Right ventricle myocardium superior (tissue), 1 donor: ENCODE measurements at places on chromosomes 12 and 14. TPM values are rescaled to one million over a fixed set of nuclear protein-coding genes. Genes with fewer than 3 reads are reported as not detected.

GRCh38 chr14:34507459-34507858 is 32.0 kb downstream of the EAPP start:
- DNase-seq, result no peak

The CCDC77 gene
- 2.1 TPM for total RNA-seq

GRCh38 chr12:19938031-19938430 is 430.3 kb upstream of the PDE3A start:
- DNase-seq, result no peak

DNA sequence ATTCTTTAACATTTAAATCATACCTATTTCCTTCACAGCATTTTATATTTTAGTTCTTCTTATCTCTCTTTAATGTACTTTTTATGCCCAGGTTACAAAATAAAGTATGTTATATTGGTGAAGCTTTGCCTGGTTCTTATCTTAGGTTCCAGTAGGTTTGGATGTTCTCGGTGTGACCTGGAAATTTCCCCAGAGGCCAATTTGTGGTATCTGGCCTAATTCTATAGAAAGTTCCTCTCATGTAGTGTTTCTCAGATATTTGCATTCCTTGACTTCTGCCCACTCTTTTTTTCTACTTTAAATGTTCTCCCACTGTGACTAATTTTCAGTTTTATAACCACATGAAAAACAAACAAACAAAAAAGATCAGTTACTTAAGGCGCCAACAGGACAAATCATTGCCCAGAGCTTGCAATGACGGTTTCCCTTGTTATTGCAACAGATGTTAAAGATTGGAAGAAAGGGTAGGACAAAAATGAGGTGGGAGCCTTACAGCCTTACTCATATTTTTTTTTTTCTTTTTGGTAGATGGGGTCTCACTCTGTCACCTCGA is 41.2 kb upstream of the PPM1H start:
- DNase-seq, result no peak

GRCh38 chr14:104602933-104603325 is 1.6 kb downstream of the TMEM179 start:
- no peak for DNase-seq

GRCh38 chr12:90029317-90029716 is 320.7 kb upstream of the ATP2B1 start:
- DNase-seq, result no peak

The RILPL1 gene
- 92.4 TPM for total RNA-seq

DNA sequence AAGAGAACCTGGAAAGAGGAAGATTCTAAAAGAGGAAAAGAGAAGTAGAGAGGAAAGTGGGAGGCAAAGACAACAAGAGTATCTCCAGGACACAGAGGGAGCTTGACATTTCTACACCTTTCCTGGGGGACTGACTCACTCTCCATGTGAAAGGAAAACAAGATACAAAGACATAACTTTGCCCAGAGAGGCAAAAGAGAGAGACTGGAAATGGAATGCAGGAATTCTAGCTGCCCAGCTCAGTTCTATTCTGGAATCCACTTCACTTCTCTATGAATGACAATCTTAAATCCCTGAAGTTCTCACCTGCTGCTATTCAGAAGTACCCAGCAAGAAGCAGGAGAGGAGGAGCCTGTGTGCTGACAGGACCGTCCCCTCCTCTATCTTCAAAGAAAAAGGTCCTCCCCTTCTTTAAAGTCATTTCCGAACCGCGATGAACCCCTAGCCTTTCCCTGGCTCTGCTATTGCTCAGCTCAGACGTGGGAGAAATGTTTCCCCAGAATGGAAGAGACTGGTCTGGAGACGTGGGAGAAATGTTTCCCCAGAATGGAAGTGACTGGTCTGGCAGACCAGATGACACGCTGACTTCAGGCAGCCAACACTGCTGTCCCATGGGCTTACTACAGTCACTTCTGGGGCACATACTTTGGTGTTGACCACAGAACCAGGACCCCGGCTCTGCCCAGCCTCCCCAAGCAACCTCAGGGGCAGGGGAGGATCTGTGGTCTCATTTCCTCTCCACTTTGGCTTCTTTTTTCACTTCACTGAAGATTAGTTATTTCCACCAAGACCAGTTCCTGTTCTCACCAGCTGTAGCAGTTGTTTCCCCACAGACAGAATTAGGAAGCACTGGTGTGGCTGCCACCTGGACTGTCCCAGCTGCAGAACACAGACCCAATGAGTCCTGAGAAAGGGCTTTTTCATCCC is 8.3 kb downstream of the FMNL3 start:
- peak; percentile 55 for DNase-seq

- no peak for DNase-seq
Observed at GRCh38 chr14:50312734-50313054, 570 bp downstream of the DMAC2L start.

The TSHR gene
- total RNA-seq, result not detected

- DNase-seq, result no peak
Observed at GRCh38 chr12:30135776-30136175, 352.0 kb upstream of the TMTC1 start.
